ENCODE measurements at places on chromosomes 3 and 15. TPM values are rescaled to one million over a fixed set of nuclear protein-coding genes. Genes with fewer than 3 reads are reported as not detected.

ERC2 gene
- 1.2 TPM for total RNA-seq

LRRIQ4 gene
- not detected for total RNA-seq

LMCD1 gene
- total RNA-seq, result 813 TPM

DNA sequence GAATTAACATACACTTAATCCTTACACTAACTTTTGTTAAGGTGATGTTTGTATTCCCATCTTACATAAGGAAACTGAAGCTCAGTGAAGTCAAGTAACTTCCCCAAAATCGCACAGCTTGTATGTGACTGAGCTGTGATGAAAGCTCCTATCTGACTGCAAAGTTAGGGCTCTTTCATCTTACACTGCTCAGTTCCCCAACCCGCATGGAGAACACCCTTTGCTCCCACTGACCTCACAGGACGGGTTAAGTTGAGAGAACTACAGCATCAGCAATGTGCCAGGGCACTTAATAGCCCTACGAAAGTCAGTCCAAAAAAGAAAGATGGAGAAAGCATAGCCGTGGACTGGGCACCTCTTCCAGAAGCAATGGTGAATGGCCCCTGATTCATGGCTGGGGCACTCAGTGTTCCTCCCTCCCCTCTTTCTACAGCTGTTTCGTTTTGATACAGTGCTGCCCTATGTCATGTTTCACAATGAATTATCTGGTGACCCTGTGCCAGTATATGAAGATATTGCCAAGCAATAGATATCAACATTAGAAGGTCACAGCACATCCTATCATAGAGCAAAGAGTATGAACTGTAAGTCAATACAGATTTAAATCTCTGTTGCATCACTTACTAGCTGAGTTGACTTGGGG lies 38.0 kb downstream of the CADPS start:
- no peak for DNase-seq
- no peaks in the 10 kb centered on the region for H3K27me3 ChIP-seq
- no peaks in the 10 kb centered on the region for H3K4me1 ChIP-seq

- no peak for DNase-seq
These were observed 37.0 kb downstream of the SEMA6D start for GRCh38 chr15:47754312-47754711.

GRCh38 chr3:136675150-136675858 lies 76.9 kb downstream of the STAG1 start:
- no peak for DNase-seq
- H3K4me3 ChIP-seq, result no peak overlapping the region
- H3K27ac ChIP-seq, result no peak overlapping the region
- H3K27me3 ChIP-seq, result no peaks in the 10 kb centered on the region
- H3K4me1 ChIP-seq, result peaks cover 27% of the 10 kb centered on the region

GRCh38 chr15:86079508-86080266 lies at the start of gene AGBL1:
AGBL1 (plus strand) TSS chr15:86079871.
- no peak for DNase-seq
- H3K36me3 ChIP-seq, result no peaks in the 10 kb centered on the region
- H3K27ac ChIP-seq, result no peak within 1 kb of the TSS
- no peaks in the 10 kb centered on the region for H3K4me1 ChIP-seq
- no peak within 1 kb of the TSS for H3K4me3 ChIP-seq
- H3K27me3 ChIP-seq, result no peaks in the 10 kb centered on the region

GRCh38 chr3:108804966-108805365 lies 17.6 kb upstream of the TRAT1 start:
- H3K4me1 ChIP-seq, result no peaks in the 10 kb centered on the region
- H3K27ac ChIP-seq, result no peak overlapping the region
- no peaks in the 10 kb centered on the region for H3K36me3 ChIP-seq
- no peaks in the 10 kb centered on the region for H3K27me3 ChIP-seq

GRCh38 chr3:11769704-11770476 lies 76.8 kb downstream of the TAMM41 start:
- H3K27ac ChIP-seq, result no peak overlapping the region
- peaks cover 12% of the 10 kb centered on the region for H3K4me1 ChIP-seq
- H3K36me3 ChIP-seq, result no peaks in the 10 kb centered on the region
- peak overlapping the region; percentile 60 for H3K4me3 ChIP-seq
- DNase-seq, result no peak
- H3K27me3 ChIP-seq, result no peaks in the 10 kb centered on the region

DNA sequence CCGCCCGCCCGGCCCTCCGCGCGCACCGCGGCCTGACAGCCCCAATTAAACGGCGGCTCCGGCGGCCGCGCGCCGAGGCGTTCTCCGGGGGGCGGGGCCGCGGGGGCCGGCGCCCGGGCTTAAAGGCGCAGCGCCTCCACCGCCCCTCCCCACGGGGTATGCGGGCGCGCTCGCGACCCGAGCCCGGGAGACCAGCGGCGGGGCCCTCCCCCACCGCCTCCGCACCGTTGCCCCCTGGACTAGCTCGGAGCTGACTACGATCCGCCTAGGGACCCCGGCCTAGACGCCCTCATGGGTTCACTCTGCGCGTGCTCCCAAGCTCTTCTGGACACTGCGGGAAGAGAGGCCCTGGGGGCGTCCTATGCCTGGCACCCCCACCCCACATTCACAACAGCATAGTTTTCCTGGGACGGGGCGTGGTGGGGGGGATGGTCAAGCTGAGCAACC lies at the start of gene DUSP7:
DUSP7 (minus strand) TSS at position 51 of the 447 bp plus-strand sequence. CDS start 205 bp downstream, outside the sequence.
- H3K27me3 ChIP-seq, result no peaks in the 10 kb centered on the region
- peak within 1 kb of the TSS; percentile 97 for H3K27ac ChIP-seq
- H3K4me1 ChIP-seq, result peaks cover 33% of the 10 kb centered on the region

DNA sequence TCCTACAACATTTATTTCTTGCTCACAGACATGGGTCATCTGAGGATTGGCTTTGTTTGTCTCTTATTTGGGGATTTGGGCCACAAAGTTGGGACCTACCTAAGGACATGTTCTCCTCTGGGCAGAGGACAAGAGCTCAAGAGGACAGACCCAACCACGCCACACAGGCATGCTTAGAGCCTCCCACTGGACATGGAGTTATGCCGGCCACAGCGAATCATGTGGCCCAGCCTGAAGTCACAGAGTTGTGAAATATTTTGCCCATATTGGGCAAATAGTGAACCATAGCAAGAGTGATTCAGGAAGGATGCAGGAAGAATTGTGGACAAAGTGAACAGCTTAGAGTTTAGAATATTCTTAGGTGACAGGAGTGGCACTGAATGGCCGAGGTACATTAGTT lies 9.9 kb downstream of the TRAK1 start:
- peaks cover 7% of the 10 kb centered on the region for H3K36me3 ChIP-seq
- H3K27me3 ChIP-seq, result no peaks in the 10 kb centered on the region
- DNase-seq, result no peak

GRCh38 chr3:120601554-120601953 lies 5.4 kb downstream of the NDUFB4 start:
- peaks cover 13% of the 10 kb centered on the region for H3K36me3 ChIP-seq
- no peak overlapping the region for H3K27ac ChIP-seq
